Stimulated activated CD8-positive, alpha-beta memory T cell treated with anti-CD3 and anti-CD28 coated beads, Interleukin-7, amount 100 ng/mL, for 1 hour (primary cell): ENCODE measurements at places on chromosomes 1 and 21.

- DNase-seq: no peak
Measured at GRCh38 chr21:42214081-42214750, 4.7 kb upstream of the ABCG1 start.

DNA sequence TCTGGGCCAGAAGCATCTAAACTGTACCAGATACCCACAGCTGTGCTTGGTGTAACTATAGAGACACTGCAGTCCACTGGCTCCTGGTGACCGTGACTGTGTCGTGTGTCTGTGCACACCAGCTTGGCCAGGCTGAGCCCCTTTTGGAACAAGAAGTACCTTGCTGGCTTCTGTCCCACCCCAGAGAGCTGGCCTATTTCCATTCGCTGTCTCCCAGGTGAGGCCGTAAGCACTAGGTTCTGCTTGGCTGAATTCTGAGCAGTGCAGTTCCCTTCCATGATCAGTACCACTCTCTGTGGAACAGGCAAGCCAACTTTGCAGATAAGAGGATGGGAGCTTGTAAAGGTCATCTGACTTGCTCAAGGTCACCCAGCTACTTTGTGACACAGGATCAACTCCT, 119.9 kb upstream of the DNAH14 start:
- DNase-seq: no peak

DNA sequence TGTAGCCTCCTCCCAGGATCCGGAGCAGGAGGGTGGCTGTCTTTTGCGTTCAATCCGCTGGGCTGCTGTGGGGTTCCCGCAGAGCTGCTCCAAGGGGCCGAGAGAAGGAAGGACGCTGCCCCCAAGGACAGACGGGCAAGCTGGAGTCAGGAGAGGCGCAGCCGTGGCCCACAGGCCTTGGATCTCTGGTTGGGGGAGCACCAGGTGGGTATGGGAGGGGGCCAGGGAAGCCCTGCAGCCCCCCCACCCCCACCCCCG, 15.9 kb upstream of the SKI start:
- no peak for DNase-seq

- DNase-seq: no peak
Measured at GRCh38 chr1:234083460-234083859, 179.0 kb downstream of the SLC35F3 start.

GRCh38 chr21:45244799-45245340, 42.8 kb downstream of the POFUT2 start:
- DNase-seq: no peak

DNA sequence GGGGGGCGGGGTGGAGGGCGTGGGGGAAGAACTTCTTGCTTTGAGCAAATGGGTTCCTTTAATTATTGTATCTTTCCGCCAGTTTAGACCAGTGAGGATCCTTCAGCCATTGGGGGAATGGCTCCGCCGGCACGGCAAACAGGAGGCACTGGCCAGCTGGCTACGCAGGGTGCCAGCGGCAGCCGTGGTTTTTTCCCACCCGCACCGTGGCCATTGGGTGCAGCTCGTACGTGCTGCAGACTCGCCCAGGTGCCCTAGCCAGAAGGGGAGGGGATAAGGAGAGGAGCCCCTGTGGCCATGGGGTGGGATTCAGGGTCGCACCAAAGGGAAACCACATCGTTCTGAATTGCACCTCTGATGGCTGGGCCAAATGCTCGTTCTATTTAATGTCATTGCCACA, 65.6 kb downstream of the RGSL1 start:
- DNase-seq: no peak
